ENCODE measurements at places on chromosomes 12 and 14.

- no peak for DNase-seq
These were observed 304 bp downstream of the KCTD10 start for GRCh38 chr12:109476807-109477184.

- DNase-seq: peak; percentile 23
These were observed 717 bp downstream of the PPHLN1 start for GRCh38 chr12:42326541-42327226.

- DNase-seq: no peak
These were observed 54.1 kb downstream of the LRP6 start for GRCh38 chr12:12212769-12213168.

DNA sequence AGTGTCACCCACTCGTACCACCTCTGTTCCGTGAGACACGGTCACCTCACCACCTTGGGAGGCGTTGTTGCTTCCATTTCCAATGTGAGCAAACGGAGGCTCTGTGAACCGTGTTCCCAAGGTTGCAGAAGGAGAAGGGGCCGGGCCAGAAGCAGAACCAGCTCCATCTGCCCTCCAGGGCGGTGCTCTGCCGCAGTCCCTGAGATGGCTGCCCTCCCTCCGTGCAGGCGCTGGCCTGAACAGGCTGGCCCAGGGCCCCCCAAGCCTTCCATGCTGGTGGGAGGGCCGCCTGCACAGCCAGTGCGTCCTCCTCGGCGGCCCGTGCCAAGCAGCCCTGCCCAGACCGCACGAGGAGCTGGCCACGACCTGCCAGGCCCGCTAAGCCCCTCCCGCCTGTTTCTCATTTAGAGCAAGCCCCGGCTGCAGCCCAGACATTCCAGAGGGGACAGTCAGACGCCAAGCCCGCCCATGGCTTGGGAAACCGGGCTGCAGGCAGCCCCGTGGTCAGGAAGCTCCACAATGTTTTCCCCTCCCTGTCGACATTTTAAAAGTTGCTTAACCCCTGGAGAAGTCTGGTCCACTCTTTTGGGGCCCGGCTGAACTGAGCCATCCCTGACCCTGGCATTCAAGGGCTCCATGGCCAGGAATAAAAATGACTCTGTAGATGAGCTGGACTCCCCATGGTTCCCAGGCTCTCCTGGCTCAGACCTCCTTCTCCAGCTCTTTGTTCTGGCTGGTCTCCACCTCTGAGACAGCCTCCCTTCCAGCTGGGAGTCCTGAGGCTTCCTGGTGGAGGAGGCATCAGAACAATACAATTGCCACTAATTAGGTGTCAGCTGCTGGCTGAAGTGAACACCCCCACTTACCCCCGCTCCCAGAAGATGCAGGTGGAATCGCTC, 236.0 kb downstream of the BCL11B start:
- DNase-seq: peak; percentile 89

DNA sequence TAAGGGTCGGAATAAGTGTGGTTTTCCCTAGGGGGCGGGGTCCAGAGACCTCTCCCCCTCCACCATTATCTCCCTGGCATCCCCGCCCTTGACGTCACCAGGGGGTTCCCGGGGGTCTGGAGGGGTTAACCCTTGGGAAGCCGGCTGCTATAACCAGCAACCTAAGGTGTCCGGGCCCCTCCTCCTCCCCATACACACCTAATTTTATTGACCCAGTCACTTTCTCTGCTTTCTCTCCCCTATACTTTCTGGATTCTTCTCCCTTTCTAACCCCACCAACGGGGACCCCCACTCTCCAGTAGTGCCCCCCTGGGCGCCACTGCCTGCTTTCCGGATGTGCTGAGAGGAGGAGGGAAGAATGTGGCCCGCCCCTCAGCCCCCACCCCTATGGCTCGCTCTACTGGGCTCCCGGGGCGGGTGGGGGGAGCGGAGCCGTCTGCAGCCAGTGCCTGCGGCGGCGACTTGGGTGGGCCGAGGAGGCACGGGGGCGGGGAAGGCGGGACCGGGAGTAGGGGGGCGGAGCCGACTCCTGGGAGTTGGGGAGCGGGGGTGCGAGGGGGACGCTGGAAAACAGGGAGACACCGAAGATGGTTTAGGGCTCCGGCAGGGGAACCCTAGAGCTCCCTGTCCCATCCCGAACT, 1.8 kb downstream of the GLI1 start:
- DNase-seq: peak; percentile 66

- no peak for DNase-seq
These were observed 17.4 kb downstream of the FMNL3 start for GRCh38 chr12:49689785-49690184.

DNA sequence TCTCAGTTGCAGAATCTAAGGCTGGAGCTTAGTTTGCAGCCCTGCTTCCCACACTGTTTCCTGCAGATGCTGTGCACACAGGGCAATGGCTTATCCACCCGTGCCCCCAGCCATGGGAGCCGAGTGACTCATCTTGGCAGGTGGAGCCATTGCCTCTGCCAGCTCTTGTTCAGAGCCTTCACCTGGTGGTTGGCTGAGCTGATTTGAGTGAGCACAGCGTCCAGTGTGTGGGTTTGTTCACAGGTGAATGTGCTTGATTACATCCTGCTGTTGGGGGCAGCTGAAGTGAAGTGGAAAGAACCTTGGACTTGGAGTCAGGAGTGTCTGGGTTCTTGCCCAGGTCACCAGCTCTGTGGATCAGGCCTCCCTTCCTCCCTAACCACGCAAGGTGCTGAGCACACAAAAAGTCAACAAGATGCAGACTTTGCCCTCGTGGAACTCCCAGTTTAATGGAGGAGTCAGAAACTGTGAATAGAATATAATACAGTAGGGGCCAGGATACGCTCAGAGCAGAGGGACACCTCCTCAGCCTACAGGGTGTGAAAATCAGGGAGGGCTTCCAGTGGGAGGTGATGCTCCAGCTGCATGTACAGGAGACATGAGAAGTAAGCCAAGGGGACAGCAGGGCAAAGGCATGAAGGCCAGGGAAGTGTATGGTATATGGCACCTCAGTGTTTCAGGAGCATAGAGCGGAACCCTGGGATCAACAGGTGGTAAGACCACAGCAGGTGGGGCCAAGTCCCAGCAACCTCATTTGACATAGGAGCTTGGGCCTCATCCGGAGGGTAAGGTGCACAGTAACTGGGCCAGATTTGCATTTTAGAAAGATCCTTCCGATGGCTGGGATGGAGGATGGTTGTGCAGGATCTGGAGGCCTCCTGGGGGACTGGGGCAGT, 22.8 kb downstream of the JDP2 start:
- DNase-seq: no peak

GRCh38 chr14:33691907-33692306, 259.0 kb downstream of the EGLN3 start:
- DNase-seq: no peak

DNA sequence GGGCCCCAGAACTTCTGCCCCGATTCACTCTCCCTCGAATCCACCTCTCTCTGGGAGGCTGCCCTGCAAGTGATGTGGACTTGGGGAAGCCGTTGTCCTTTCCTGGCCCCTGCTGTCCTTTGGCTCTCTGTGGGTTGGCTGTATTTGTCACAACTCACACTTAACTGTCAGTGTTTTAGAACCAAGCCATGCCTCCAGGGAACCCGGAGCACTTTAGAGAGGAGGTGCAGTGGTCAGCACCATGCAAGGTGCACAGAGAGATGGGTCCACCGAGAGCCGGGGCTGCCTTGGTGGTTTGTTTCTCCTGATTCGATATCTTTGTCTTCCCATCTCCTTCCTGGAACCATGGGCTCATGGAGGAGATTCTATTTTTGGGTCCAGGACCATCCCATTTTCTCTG, 129.5 kb upstream of the RTL1 start:
- DNase-seq: no peak

GRCh38 chr12:7212678-7213077, 23.2 kb downstream of the PEX5 start:
- no peak for DNase-seq

- no peak for DNase-seq
These were observed 172.8 kb upstream of the KITLG start for GRCh38 chr12:88753066-88753465.

DNA sequence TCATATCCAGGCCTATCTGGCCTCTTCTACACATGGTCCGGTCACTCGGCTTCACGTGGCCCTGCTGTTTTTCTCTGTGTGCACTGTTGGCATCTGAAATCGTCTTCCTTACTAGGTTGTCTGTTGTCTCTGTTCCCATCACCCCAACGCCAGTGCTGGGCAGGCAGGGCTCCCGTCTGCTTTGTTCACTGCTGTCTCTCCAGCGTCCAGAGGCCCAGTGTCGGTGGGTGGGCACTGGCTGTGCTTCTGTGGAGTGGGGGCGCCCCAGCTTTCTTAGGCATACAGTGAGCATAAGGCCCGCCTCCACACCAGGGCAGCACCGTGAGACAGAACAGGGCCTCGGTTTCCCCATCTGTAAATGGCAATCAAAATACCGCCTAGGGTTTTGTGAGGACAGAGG, 153.1 kb downstream of the BCL11B start:
- DNase-seq: no peak

- no peak for DNase-seq
These were observed 639.4 kb upstream of the TBX3 start for GRCh38 chr12:115323223-115323905.

- DNase-seq: no peak
These were observed 61.8 kb downstream of the LRRK2 start for GRCh38 chr12:40286583-40286982.

DNA sequence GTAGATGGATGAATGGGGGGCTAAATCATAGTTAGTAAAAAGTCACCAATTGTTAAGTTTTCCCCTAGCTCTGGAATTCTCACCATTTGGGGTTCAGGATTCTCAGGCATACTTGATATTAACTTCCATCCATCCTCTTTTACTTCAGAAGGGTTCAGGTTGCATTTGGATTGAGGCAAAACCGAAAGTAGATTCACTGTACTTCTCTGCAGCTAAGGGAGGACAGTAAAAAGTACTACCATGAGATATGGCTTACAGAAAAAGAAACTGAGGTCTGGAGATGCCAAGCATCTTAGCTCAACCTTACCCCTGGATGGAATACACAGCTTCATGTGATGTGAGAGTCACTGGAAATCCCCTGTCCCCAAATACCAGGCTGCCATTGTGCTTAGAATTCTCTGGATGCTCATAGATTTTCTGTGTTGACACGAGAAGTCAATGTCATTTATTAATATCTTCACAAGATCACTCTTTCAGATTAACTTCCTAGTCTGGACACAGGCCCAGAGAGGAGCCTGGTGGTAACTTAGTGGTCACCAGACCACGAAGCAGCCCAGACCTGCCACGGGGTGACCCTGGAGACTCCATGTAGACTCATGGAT, 87.1 kb downstream of the SSPN start:
- DNase-seq: no peak

GRCh38 chr12:97168804-97169203, 261.7 kb downstream of the NEDD1 start:
- DNase-seq: no peak

DNA sequence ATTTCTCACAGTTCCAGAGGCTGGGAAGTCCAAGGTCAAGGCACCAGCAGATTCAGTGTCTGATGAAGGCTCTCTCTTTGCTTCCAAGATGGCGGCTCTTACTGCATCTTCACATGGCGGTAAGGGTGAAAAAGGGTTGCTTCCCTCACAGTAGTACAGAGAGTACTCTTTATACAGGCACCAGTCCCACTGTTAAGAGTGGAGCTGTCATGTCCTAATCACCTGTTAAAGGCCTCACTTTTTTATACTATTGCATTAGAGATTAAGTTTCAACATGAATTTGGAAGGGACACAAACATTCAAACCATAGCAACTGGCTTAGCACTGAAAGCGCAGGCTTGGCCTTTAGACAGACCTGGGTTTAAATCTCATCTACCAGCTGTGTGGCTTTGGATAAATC, 50.0 kb upstream of the TCL1A start:
- no peak for DNase-seq

- DNase-seq: peak; percentile 11
These were observed 360.5 kb upstream of the TMPO start for GRCh38 chr12:98154850-98155249.

DNA sequence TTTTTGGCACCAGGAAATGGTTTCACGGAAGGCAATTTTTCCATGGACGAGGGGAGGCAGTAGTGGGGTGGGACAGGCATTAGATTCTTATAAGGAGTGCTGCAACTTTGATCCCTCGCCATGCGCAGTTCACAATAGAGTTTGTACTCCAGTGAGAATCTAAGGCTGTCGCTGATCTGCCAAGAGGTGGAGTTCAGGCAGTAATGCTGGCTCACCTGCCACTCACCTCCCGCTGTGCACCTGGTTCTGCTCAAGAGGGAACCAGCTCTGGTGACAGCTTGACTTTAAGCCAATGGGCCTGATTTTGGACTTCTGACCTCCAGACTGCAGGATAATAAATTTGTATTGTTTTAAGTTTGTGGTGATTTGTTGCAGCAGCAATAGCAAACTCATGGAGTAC, 80.8 kb upstream of the TTC7B start:
- DNase-seq: no peak
